ENCODE measurements at places on chromosomes 4 and X.

- no peak for DNase-seq
Observed at GRCh38 chr4:1945124-1945895, 63.5 kb downstream of the NELFA start.

DNA sequence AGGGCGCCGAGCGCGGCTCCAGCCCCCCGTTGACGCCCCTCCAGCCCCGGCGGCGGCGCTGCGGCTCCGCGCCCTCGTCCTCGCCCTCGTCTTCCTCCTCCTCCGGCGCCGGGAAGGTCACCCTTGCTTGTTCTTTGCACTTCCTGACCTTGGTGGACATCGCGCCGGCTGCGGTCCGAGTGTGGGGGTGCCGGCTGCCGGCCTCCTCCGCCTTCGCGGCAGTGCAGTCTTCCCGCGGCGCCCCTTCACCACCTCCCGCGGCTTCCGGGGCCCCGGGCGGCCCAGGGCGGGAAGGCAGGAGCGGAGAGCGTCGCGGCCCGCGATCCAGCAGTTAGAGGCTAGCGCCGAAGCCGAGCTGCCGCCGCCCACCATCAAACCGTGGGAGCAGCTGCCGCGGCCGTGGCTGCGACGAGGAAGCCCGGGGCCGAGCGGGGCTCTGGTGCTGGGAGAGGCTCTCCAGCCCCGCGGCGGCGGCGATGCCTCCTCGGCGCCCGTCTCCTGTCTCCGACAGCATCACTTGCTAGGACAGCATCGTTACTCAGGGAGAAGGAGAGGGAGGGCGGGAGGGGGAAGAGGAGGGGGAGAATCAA is at the start of gene TRPC3:
Gene TRPC3 (minus strand): TSS at position 540 of the 590 bp plus-strand sequence. CDS start 380 bp downstream, at position 160.
- no peak for DNase-seq

DNA sequence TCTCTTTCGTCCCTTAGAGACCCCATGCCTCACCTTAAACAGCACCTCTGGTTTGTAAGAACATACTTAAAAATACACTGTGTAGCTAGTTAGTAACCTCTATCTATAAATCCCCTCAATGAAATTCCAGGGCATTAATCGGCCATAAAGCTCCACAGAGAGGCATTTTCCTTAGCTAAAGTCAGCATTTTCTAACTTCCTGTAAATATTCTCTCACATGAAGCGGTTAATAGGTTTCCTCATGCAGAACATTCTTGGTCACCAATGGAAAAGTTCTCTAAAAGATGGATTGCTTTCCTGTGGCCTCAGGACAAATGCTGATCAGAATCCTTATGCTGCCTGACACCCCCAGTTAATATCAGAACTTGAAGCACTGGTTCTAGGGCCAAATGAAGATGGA is 248.6 kb upstream of the BOD1L1 start:
- DNase-seq = no peak

GRCh38 chr4:151408630-151409469 is at the start of gene FHIP1A:
Gene FHIP1A, plus strand, starts transcription at chr4:151409176. Its CDS starts 157,084 bp downstream, at chr4:151566260.
- peak; percentile 87 for DNase-seq

- peak; percentile 32 for DNase-seq
Observed at GRCh38 chrX:154123241-154124219, 20.5 kb upstream of the OPN1LW start.

All from adrenal gland (tissue), 19 donors.